ENCODE measurements at places on chromosomes 1 and 21. TPM values are rescaled to one million over a fixed set of nuclear protein-coding genes. Genes with fewer than 3 reads are reported as not detected.

DNA sequence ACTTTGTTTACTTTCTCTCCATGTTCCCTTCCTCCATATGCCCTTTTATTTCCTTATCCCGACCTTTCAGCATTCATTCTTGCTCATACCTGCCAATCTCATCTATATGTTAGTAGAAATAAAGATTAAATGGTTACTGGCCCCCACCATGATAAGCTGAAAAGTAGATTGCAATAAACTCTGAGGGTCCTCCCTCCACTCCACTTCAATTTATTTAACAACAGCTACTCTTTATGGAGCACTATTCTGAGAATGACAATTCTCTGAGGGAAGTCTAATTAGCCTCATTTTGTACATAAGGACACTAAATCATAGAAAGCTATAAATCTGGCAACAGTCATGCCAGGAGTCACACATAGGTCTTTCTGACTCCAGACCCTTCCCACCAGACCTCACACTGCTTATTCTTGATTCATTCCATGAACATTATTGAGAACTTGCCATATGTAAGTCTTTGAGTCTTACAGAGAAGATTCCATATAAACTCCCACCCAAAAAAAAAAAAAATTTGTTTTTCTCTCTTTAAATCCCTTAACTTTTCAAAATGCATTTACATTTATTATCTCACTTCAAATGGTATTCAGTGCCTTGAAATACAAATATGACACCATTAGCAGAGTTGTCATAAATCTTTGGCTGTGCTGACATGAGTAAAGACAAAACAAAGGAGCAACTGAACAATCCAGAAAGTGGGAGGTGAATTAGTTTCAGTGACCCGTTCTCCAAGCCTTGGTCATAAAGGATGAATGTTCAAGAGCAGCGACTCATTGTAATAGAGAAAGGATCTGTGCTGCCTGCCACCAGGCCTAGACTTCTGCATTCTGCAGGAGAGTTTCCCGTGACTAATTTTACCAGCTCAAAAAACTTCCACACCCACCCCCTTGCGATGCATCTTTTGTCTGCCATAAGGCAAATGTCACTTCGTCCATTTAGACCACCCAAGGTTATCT lies 28.5 kb downstream of the PALMD start:
- H3K4me3 ChIP-seq: no peak overlapping the region
- no peaks in the 10 kb centered on the region for H3K27me3 ChIP-seq
- H3K4me1 ChIP-seq: no peaks in the 10 kb centered on the region
- DNase-seq: no peak

- no peak within 1 kb of the TSS for H3K4me3 ChIP-seq
- DNase-seq: no peak
- H3K27me3 ChIP-seq: peaks cover 47% of the 10 kb centered on the region
- H3K27ac ChIP-seq: no peak within 1 kb of the TSS
- no peaks in the 10 kb centered on the region for H3K36me3 ChIP-seq
- H3K4me1 ChIP-seq: no peaks in the 10 kb centered on the region
Measured at GRCh38 chr1:152774875-152775274, at the start of gene LCE1F. Gene LCE1F (plus strand): TSS chr1:152775140. CDS start chr1:152776372, 1,232 bp downstream.

- H3K27ac ChIP-seq: no peak overlapping the region
- H3K4me3 ChIP-seq: no peak overlapping the region
- no peak for DNase-seq
- H3K4me1 ChIP-seq: no peaks in the 10 kb centered on the region
Measured at GRCh38 chr1:43005460-43006361, 47.0 kb upstream of the SLC2A1 start.

DNA sequence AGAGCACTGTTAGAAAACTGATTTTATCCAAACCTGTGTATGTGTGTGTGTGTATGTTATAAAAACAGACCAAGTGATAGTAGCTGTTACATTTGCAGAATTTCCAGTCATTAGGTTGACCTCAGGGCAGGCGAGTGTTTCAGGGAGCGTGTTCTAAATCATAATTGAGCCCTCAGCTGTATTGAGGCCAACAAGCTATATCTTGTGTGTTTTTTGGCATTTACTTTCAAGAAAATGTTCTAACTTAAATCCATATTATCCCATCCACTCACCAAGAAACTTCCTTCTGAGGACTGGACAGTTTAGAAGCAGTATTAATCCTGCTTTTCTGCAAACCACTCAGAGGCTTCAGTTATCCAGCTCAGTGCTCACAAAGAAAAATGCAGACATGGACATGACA lies 12.0 kb downstream of the DDAH1 start:
- H3K27ac ChIP-seq: no peak overlapping the region
- peaks cover 40% of the 10 kb centered on the region for H3K4me1 ChIP-seq
- H3K36me3 ChIP-seq: peaks cover 9% of the 10 kb centered on the region
- H3K4me3 ChIP-seq: no peak overlapping the region
- H3K27me3 ChIP-seq: no peaks in the 10 kb centered on the region
- DNase-seq: no peak

DNA sequence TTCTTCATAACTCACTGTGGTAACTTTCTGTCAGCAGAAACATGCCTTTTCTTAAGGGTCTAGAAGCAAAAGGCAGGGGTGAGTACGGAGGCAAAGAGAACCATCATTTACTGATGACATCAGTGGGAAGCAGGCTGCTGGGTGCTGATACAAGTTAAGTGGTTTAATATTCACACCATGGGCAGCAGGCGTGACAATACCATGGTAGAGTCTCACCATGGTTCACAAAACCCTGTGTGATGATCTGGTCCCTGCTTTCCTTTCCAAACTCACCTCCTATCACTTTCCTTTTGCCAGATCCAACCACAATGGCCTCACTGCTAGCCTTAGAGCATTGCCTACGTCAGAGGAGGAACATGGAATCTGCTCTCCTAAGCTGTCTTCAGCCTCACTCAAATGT lies 8.7 kb downstream of the MAB21L3 start:
- H3K36me3 ChIP-seq: no peaks in the 10 kb centered on the region
- no peak overlapping the region for H3K4me3 ChIP-seq
- no peaks in the 10 kb centered on the region for H3K27me3 ChIP-seq
- no peak for DNase-seq

DNA sequence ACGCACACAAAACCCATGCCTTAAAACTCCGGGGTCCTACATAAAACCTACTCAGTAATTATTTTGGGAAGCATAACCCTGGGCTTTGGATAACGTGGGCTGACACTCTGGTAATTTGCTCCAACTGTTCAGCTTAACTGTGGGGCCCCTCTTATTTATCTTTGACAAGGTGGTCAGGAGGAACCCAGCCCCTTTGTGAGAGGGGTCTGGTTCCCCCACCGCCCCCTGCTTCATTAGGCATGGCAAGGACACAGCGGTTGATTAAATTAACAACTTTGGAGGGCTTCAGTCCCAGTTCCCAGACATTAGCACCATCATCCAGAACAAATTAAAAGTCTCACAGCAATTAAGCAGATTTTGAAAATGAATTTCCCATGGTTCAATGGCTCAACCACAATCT lies 14.7 kb downstream of the WLS start:
- H3K27me3 ChIP-seq: no peaks in the 10 kb centered on the region
- H3K4me1 ChIP-seq: no peaks in the 10 kb centered on the region
- no peak overlapping the region for H3K27ac ChIP-seq
- H3K4me3 ChIP-seq: no peak overlapping the region
- DNase-seq: no peak

DNA sequence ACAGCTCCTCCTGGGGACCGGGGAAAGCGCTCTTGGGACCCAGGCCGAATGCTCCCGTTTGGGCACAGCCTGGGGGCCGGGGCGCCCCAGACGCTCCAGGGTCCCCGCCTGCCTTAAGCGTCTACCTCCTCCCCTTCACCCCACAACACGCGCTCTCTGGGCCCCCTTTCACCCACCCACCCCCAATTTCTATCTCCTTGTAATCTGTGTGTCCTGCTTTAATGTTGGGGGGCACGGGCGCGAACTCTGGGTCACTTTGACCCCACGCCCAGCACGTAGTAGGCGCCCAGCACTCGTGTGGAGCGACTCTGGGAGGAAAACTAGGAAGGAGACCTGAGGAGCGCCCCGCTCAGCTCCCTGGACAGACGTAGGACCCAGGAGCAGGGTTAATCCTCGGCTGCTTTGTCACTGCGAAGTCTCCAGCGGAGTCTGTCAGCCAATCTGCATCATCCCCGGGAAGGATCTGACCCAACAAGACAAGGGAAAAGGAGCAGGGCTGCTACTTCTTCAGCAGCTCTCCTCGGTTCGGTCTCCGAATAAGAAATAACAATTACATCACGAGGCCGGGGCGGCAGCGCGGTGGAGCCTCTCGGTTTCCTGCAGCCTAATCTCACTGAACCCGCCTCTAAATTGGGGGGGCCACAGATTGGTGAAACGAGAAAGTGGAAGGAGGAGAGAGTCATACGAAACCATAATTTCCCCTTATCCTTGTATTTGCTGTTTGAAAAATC lies 757 bp upstream of the NRIP1 start:
- H3K27ac ChIP-seq: peak overlapping the region; percentile 94
- H3K4me1 ChIP-seq: peaks cover 38% of the 10 kb centered on the region
- no peaks in the 10 kb centered on the region for H3K27me3 ChIP-seq
- DNase-seq: peak; percentile 46
- peak overlapping the region; percentile 72 for H3K4me3 ChIP-seq

DNA sequence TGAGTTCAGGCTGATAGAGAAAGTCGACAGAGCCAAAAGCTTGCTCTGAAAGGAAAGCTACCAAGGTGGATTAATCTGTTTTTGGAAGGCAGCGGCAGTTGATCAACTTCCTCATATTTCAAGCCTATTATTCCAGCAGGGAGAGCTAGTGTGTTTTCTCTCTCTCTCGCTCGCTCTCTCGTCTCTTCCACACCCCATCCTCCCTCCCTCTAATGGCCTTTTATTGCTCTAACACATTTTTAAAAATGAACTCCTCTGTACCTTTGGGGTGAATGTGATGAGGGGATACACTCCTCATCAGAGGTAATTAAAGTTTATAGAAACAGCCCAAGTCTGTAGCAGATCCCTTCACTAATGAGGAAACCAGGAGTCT lies 126.4 kb downstream of the CLIC6 start:
- H3K4me1 ChIP-seq: peaks cover 54% of the 10 kb centered on the region
- H3K4me3 ChIP-seq: no peak overlapping the region
- H3K27me3 ChIP-seq: no peaks in the 10 kb centered on the region
- peaks cover 42% of the 10 kb centered on the region for H3K36me3 ChIP-seq

GRCh38 chr1:33147997-33148314 lies 33.9 kb downstream of the TRIM62 start:
- no peaks in the 10 kb centered on the region for H3K27me3 ChIP-seq
- no peak overlapping the region for H3K4me3 ChIP-seq
- H3K27ac ChIP-seq: no peak overlapping the region
- peak; percentile 24 for DNase-seq
- peaks cover 32% of the 10 kb centered on the region for H3K4me1 ChIP-seq

DNA sequence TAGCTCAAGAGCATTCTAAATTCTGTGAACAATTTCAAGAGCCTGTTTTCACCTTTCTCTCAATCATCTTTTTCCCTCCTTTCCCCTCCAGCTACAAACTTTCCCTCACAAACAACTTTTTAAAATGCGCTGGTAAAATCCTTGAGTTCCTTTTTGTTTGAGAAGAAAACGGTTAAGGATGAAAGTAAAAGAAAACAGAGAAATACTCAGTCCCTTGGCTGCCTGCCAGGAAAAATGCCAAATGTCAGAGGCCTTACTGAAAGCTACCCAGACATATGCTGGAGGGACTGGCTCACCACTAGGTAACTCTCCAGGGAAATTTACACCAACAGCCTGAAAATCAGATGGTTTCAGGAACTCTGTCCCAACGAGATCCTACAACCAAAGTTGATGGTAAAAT lies 11.0 kb upstream of the SERBP1 start:
- no peak overlapping the region for H3K27ac ChIP-seq
- H3K4me1 ChIP-seq: no peaks in the 10 kb centered on the region
- no peaks in the 10 kb centered on the region for H3K36me3 ChIP-seq
- peak; percentile 32 for DNase-seq
- H3K27me3 ChIP-seq: no peaks in the 10 kb centered on the region
- no peak overlapping the region for H3K4me3 ChIP-seq

The SLC44A5 gene
- 5.8 TPM for total RNA-seq

The MIXL1 gene
- total RNA-seq: not detected

The MAP3K7CL gene
- total RNA-seq: 2.7 TPM

The E2F2 gene
- total RNA-seq: 8.1 TPM

All from Calu3 (cell line).